ENCODE measurements at places on chromosomes 7 and 10.

- no peak for DNase-seq
These were observed 24.4 kb downstream of the TACC2 start for GRCh38 chr10:122013311-122013780.

GRCh38 chr10:36559412-36560400 lies 565.7 kb upstream of the ANKRD30A start:
- DNase-seq: no peak

DNA sequence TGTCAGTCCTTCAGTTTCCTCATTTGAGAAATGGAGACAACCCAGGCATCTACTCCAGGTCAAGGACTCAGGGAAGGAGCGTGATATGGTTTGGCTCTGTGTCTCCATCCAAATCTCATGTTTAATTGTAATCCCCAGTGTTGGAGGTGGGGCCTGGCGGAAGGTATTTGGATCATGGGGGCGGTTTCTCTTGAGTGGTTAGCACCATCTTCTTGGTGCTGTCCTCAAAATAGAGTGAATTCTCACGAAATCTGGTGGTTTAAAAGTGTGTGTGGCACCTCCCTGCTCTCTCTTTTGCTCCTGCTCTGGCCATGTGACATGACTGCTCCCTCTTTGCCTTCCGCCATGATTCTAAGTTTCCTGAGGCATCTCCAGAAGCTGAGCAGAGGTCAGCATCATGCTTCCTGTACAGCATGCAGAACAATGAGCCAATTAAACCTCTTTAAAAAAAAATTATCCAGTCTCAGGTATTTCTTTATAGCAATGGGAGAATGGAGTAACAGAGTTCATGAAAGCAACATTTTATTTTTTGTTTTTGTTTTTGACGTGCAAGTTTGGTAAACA lies 30.0 kb downstream of the ARHGAP22 start:
- no peak for DNase-seq

DNA sequence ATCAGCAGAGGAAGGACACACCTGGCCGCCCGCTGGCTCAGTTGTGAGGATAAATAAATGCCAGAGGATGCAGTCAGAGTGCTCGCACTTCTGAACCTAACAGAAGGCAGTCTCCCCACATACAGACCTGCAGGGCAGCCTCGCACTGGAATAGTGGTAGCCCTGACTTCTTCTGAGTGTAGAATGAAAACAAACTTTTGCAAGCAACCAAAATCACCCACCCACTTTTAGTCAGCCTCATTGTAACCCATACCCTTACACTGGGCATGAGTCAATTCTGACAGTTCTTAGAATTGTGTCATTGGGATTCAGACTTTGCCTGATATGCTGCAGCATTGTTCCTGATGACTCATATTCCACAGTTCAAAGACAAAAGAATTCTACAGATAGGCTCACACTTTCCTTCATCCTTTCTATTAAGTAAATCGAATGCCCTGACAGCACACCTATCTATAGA lies 167.0 kb upstream of the CDK1 start:
- DNase-seq: no peak

GRCh38 chr10:102644066-102644645 lies at the start of gene TRIM8:
Gene TRIM8 (plus strand): TSS chr10:102644479. CDS start chr10:102644618, 139 bp downstream.
- DNase-seq: peak; percentile 50

GRCh38 chr7:67809586-67809985 lies 813.0 kb downstream of the TYW1 start:
- DNase-seq: no peak

DNA sequence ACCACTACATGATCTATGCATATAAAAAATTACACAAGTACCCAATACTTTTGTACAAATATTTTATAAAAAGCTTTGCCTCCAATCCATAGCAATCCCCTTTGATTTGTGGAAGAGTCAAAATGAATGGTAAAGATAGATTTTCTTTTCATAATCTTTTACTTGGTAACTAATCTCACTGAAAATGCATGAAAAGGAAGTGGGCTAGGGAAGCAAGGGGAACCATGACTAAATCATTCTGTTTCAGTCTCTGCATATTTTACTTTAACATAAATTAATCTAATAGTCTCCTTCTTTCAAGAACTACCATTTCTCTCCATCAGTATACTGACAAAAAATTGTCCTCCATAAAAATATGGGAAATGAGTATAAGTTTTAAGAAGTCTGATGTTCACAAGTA lies 96.9 kb downstream of the TES start:
- no peak for DNase-seq

- no peak for DNase-seq
These were observed 47.9 kb downstream of the PIP4K2A start for GRCh38 chr10:22666287-22667092.

DNA sequence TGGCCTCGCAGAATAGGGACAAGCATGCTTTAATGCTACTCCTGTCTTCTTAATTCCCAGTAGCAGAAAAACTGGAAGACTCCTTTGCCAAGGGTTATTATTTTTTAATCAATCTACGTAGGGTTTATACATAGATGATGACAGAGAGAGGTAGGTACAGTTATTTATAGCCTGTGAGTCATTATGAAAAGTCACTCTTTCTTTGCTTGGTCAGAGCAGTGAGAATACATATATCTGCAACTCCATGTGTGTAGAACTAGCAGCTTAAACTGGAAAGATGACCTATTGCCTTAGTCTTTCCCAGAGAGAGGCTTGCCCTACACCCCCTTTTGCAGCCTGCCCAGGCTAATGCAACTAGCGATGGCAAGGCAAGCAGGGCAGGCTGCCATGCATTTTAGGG lies 1050.6 kb downstream of the NRG3 start:
- no peak for DNase-seq

DNA sequence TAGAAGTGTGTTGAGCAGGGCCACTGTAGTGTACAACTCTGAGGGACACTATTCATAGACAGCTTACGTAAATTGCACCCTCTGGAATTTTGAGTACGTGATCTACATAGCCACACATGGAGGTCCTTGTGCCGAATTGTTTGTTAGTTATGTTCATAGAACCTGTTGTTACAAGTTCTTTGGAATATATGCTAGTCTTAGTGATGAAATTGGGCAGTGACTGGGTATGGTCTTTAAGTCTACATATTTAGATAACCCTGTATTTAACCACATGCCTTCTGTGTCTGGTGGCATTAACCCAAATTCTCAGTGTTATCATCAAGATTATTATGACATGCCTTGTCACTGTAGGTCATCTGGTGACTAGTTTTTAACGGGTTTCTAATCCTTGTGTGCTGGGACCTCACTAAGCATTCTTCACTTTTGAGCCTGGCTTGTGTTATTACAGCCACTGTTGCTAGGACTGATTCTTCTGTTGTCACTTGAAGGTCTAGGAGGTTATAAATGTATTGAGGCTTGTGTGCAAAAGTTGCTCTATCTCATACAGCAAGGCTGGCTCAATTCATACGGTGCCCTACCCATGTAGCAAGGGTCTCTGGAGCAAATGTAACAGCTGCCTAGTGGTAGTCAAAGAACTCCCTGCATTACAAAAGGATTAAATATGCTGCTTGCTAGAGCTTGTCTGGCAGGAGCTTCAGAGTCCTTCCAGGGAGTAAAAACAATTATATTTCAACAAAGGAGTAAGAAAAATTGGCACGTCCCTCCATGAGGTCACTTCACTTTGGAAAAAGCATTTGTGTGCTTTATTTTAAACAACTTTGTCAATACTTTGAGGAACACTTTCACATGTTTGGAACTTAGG lies 65.4 kb downstream of the CDK14 start:
- no peak for DNase-seq

GRCh38 chr10:113450906-113451305 lies 101.9 kb upstream of the HABP2 start:
- no peak for DNase-seq

- DNase-seq: no peak
These were observed 1126.1 kb upstream of the LRRN3 start for GRCh38 chr7:109964780-109965179.

GRCh38 chr7:503575-504111 lies 16.0 kb downstream of the PDGFA start:
- no peak for DNase-seq

GRCh38 chr7:44959433-44959951 lies 19.3 kb downstream of the MYO1G start:
- no peak for DNase-seq

GRCh38 chr10:91700788-91701444 lies 68.0 kb upstream of the PPP1R3C start:
- no peak for DNase-seq

DNA sequence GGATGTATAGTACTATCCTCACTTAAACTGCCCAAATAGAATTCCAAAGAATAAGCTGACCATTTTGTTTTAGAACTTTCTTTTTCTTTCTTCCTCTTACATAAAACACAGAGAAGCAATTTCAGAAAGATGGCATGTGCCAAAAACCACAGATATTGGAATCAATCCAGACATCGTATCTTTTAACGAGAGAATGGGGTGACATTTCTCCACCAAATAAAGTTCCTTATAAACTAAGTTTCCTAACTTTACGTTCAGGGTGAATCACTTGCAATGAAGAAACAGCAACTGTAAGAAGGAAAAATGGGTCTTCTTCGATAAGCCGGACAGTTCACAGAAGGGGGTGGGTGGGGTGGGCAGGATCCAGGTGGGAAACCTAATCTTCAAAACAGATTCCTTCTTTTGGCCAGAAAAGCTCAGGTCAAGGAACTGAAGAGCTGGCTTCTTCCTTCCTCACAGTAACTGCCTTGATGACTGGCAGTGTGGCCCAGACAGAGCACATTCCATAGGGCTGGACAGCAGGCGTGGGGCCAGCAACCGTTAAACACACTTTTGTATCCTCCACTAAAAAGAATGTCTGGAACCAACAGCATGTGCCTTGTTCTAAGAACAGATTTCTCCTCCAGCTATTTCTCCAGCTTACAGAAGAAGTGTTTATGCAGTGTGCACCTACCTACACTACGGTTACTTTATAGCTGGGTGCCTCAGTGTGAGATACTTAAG lies 31.5 kb downstream of the CREB3L2 start:
- DNase-seq: no peak

- DNase-seq: no peak
These were observed 12.3 kb downstream of the STAMBPL1 start for GRCh38 chr10:88892222-88892967.

DNA sequence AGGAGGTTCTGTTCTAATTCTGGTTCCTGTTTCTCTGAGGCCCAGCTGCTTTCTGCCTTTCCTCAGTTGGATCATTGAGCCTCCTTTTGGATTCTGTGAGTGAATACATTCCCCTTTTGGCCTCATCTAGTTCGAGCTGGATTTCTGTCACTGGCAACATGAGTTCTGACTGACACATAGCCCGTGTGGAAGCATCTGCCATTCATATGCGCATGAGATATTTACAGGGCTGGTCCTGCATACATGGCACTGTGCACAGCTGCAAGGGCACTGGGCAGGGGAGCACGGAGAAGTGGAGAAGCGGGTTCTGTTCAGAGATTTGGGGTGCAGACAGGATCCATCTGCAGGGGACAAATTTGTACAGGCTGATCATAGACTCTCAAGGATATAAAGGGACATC lies 352.8 kb downstream of the RPS24 start:
- no peak for DNase-seq

- no peak for DNase-seq
These were observed 769.7 kb downstream of the TNS3 start for GRCh38 chr7:46812101-46812675.

- no peak for DNase-seq
These were observed 143.4 kb upstream of the GLI3 start for GRCh38 chr7:42380401-42380800.

DNA sequence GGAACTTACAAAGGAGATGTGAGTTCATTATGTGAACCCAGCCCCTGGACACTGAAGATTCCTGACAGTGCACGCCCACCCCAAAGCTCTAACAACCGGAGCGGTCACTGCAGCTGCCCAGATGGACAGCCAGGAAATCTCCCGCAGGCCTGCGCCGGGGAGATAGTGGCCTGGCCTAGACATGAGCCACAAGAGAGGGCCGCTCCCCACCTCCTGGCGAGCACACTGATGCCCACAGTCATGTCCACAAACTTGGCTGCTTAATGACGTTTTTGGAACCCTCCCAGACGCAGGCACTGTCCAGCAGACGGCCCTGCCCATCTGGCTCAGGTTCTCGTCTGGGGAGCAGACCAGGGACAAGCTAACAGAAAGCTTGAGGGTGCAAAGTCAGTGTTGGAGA lies 34.2 kb downstream of the TCERG1L start:
- no peak for DNase-seq

GRCh38 chr7:139650429-139651100 lies 127.1 kb downstream of the CLEC2L start:
- no peak for DNase-seq

- DNase-seq: no peak
These were observed 85.5 kb upstream of the OIT3 start for GRCh38 chr10:72808001-72808400.

GRCh38 chr10:119541459-119542356 lies 811 bp downstream of the RGS10 start:
- no peak for DNase-seq

- DNase-seq: no peak
These were observed 111.1 kb downstream of the LHPP start for GRCh38 chr10:124572751-124573150.

DNA sequence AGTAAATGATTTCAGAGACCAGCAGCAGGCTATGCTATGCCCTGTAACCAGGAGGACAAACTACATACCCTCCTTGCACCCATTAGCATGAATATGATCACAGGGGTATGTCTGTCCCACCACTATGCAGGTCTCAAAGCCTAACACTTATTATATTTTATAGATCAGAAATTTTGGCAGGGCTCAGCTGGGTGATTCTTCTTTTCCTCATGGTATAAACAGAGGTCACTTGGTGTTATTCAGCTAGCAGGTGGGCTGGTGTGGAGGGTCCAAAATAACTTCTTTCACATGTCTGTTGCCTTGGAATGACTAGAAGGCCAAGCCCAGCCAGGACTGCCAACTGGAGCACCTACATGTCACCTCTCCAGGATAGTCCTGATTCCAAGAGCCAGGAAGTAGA lies 252.9 kb downstream of the ARHGAP12 start:
- DNase-seq: no peak

GRCh38 chr7:150801242-150801945 lies 825 bp downstream of the TMEM176A start:
- DNase-seq: no peak

- DNase-seq: no peak
These were observed 60.9 kb downstream of the STK17A start for GRCh38 chr7:43643846-43644245.

GRCh38 chr7:153696242-153696641 lies 356.0 kb upstream of the DPP6 start:
- no peak for DNase-seq

GRCh38 chr10:13299437-13300287 lies at the start of gene PHYH:
Gene PHYH (minus strand): TSS chr10:13300064. CDS start chr10:13300042, 22 bp downstream.
- peak; percentile 28 for DNase-seq

DNA sequence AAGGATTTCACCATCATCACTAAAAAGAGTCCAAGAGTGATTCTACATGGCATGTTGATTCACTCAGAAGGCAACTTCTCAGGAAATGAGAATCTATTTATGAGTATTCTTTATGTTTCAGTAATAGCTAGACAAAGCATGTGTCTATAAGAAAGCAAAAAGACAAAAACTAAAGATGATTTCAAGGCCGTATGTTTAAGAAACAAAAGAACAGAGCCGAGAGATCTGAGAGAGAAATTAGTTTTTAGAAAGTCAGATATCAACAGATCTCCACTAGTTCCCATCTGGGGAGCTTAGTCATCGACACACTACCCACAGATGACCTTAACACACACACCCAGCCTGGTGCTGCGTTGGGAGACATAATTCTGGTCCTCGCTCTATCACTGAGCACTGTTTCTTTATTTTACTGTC lies 21.0 kb downstream of the PIP4K2A start:
- no peak for DNase-seq

Data from hypothalamus (tissue), 51 donors.